Lower lobe of right lung (tissue), 2 donors: ENCODE measurements at places on chromosomes 3 and 15.

DNA sequence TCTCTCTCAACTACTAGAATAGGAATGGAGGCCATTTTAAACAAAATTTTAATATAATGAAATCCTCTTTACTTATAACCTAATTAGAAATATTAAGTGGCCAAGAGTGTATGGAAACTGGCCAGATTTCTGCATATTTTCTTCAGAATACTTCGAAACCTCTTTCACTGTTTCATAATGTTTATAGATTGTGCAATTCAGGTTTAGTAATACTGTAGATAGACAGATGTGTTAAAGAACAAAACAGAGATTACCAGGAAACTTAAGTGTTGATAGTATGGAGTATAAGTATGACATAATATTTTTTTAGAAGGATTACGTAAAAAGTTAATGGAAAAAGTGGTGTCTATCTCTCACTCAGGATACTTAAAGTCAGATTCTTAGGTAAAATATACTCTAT, 4.7 kb downstream of the ABHD5 start:
- DNase-seq = no peak

GRCh38 chr15:31563001-31563400, 236.4 kb downstream of the KLF13 start:
- DNase-seq = no peak

GRCh38 chr3:48187579-48188265, 495 bp downstream of the CDC25A start:
- DNase-seq = peak; percentile 53

DNA sequence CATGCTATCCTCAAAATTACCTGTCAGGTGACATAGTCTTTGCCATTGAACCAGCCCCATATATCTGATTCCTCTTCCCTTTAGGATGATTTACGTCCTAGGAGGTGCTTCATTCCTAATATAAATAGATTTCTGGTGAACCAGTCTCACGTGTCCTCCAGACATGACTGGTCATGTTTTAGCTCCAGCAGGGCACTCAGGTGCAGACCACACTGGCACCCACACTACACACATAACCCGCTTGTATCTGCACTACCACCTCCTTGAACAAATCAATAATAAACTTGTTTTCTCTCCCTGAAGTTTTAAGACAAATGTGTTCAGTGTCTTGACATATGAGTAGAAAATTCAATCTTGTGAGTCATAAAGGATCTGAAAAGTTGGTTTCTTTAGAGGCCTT, 155.5 kb downstream of the GOLIM4 start:
- DNase-seq = no peak

DNA sequence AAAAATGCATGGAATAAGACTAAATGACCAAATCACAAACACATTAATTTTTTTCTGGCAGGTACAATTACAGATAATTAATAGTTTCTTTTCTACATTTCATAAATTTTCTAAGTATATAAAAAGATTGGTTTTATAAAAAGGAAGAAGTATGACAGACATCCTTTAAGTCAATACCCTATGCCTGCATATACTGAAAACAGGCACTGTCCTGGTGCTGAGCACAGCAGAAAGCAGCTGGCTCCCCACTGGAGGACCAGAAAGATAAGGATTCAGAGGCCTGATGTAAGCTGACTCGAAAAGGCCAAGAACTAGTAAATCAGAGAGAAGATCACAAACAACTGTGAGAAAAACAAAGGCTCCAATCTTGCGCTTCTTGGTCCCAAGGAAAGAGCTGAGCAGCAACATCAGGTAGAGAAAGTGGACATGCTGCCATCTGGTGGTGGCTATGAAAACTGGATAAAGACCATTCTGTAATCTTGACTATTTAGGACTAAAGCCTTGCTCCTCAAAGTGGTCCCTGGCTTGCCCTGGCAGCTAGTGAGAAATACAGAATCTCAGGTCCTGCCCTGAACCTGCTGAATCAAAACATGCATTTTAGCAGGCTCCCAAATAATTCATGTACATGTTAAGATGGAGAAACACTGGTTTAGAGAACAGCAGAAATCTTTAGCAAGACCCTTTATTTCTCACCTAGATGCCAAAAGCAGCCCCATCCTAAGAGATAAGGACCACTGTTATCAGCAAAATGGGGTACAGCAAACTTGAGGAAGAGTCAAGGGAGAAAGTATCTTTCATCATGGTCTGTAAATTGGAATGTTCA, 76.0 kb downstream of the TRANK1 start:
- no peak for DNase-seq

- no peak for DNase-seq
These were observed 103.9 kb downstream of the FBN1 start for GRCh38 chr15:48541341-48542278.

GRCh38 chr3:25820366-25820765, 30.5 kb downstream of the OXSM start:
- no peak for DNase-seq

DNA sequence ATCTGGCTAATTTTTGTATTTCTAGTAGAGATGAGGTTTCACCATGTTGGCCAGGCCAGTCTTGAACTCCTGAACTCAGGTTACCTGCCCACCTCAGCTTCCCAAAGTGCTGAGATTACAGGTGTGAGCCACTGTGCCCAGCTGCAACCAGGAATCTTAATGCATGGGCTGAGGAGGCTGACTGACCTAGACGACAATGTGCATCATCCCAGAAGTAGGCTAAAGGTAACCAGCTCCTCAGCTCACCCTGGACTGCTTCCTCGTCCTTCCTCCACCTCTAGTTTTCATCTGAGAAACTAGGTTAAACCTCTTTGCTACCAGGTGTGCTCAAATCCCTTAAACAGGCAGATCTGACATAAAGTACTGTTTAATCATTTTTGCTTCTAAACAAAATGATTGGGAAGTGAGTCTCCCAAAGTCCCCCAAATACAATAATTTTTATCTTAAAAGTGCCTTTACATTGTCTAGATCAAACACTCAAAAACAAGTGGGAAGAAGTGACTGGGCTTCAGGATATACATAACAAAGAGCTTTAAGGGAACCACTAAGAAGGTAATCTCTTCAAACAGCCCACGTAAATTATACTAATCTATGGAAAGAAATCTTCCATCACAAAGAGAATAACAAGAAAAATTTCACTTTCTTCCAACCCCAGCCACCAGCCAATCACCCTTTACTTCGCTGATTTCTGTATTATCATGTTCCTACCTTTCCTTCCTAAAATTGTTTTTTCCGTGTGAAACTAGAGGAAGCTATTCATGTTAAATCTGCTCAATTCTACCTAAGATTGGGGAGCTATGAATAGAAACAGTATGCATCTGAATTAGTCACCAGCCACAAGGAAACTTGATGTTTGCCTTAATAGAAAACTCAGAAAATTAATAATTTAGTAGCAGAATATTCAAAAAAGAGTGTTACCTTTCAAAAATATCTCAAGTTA, 34.7 kb downstream of the IGF2BP2 start:
- DNase-seq = no peak

DNA sequence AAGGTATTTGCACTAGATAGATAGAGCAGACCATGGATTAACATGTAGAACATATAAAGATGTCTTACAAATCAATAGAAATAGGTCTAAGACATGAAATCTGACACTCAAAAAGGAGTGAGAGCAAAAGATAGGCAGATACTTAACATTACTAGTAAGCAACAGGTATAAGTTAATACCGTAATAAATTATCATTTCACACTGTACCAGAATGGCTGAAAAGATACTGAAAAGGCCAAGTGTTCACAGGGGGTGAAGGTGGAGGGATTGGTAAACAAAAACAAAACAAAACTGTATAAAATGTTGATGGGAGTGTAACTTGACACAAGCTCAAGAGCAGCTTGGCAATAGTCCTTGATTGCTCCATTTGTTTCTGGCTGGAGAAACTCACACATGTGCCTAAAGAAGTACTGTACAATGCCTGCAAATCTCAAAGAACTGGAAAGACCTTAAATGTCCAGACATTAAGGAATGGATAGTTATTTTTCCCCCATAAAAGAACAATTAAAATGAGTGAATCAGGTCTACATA, 3.5 kb downstream of the NSMCE3 start:
- DNase-seq = no peak

- no peak for DNase-seq
These were observed 374.8 kb upstream of the SLCO3A1 start for GRCh38 chr15:91478717-91479191.

DNA sequence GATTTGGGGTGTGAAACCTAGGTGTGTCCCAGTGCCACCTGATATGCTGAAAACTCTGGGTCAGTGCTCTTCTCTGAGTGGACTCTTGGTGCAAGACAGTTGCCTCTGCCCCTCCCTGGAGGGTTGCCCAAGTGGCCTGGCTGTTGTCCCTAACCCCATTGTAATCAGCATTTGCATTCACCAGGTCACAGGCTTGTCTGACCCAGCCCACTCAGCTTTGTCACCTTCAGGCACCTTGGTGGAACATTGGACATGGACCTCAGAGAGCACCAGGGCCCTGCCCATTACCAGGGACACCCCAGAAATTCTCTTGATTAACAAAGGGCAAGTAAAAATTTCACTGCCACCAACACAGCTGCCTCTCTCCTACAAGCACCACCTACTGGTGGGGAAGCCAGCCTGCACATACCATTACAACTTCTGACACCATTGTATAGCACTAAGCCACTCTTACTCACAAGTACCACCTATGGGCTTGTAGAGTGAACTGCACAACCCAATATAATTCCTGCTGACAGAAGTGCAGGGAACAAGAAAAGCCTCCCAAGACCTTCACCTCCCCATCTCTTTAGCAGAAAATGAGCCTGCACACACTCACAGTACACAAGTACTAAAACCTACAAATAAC, 324.6 kb downstream of the EPHA6 start:
- DNase-seq = no peak

DNA sequence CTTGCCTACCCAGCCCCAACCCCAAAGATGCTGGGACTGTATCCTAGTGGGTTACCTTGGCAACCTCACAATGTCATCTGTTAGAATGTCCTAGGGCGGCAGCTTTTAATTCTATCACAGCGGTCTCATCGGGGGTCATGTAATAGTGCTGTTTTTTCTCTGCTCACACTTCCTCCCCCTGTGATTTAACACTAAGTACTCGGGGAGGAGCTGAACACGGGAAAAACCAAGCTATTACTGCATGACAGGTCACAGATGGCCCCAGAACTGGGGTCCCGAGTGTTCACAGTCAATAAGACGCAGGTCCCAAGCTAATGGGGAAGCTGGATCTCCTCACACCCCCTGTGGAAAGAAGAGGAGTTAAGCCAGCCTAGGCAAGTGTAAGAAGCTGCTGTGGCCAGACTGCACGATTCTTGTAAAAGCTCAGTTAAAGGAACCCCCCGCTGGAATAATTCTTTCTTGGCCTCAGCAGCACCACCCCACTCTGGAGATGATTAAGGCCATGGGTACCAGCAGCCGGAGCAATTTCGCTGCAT, 2.5 kb upstream of the RFTN1 start:
- no peak for DNase-seq

GRCh38 chr3:138066383-138066782, 49.0 kb downstream of the DZIP1L start:
- no peak for DNase-seq

DNA sequence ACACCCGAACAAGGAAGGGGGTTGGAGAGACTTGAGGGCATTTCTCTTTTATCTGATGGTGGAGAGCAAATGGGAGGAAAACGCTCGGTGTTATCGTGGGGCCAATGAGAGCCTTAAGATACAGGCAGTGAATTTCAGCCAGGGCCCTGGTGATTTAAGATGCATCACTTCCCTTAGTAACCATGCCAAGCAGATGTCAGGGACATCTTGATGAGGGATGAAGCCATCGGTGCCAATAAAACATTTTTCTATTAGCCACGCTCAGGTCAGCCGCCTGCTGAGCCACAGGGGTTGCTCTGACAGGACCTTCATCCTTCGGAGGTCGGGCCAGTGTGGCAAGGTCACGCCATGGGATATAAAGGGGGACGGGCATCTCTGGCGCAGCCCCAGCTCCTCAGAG, 10.6 kb downstream of the IQSEC1 start:
- DNase-seq = no peak

- DNase-seq = no peak
These were observed 709.4 kb upstream of the NR2F2 start for GRCh38 chr15:95620934-95621579.

DNA sequence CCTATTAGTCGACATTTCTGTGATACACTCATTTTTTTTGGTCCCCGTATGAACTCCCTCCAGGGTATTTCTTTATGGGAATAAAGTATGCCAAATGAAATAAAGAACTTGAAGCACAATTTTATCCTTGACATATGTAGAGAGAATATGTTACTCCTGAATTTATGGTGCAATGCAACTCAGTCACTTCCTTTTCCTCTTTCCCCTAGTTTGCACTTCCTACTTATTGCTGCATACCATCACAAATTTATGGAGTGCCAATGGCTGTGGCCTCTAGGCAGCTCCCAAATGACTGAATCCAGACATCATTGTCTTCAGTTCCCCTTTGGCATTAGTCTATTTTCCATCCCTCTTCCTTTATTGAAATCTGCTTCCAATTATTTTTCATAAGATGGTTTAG, 403.5 kb downstream of the FHIT start:
- no peak for DNase-seq

DNA sequence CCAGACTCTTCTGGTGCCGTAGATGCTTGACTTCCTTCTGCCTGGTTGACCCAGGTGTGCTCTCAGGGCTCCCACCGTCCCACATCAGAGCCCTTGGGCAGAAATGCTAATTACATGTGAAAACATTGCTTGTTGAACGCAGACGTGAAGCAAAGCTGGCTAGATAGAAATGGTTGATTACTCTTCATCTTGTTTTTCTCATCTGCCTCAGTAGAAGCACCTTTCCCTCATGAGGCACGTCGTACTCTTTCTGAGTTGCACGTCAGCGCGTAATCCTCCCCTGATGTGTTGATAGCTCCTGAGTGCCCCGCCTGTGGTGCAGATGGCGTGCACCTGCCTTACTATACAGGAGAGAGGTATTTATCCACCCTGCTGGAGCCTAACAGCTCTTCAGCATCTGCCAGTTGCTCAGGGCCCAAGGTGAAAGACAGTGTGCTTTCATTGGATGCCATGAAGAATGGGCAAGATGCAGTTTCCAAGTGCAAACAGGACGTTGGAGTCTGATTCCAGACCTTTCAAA, 18.1 kb downstream of the MAP6D1 start:
- no peak for DNase-seq

- DNase-seq = peak; percentile 42
These were observed 1.4 kb downstream of the MBNL1 start for GRCh38 chr3:152269831-152270734.

- DNase-seq = no peak
These were observed 41.1 kb upstream of the GNB5 start for GRCh38 chr15:52232327-52232726.

DNA sequence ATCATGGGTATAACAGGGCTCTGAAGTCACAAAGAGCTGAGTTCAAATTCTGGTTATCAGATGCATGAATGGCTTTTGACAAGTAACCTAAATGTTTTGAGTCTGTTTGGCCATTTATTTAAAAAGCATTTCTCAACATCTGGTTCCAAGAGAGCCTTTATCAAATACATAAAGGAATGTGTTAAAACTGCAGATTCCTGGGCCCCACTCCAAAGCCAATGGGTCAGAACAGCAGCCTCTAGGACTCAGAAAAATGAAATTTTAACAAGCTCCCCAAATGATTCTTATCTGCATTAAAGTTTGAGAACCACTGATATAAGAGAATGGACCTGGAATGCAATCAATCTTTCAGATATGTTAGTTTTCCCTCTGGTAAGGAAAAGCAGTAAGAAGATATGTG, 3.4 kb downstream of the B4GALT4 start:
- DNase-seq = no peak
